H9 (cell line): ENCODE measurements at places on chromosomes 13 and 19.

- DNase-seq = no peak
Observed at GRCh38 chr19:55688422-55689218, 13.6 kb downstream of the EPN1 start.

GRCh38 chr19:39969681-39970424 lies 1.1 kb upstream of the PSMC4 start:
- no peak for DNase-seq

DNA sequence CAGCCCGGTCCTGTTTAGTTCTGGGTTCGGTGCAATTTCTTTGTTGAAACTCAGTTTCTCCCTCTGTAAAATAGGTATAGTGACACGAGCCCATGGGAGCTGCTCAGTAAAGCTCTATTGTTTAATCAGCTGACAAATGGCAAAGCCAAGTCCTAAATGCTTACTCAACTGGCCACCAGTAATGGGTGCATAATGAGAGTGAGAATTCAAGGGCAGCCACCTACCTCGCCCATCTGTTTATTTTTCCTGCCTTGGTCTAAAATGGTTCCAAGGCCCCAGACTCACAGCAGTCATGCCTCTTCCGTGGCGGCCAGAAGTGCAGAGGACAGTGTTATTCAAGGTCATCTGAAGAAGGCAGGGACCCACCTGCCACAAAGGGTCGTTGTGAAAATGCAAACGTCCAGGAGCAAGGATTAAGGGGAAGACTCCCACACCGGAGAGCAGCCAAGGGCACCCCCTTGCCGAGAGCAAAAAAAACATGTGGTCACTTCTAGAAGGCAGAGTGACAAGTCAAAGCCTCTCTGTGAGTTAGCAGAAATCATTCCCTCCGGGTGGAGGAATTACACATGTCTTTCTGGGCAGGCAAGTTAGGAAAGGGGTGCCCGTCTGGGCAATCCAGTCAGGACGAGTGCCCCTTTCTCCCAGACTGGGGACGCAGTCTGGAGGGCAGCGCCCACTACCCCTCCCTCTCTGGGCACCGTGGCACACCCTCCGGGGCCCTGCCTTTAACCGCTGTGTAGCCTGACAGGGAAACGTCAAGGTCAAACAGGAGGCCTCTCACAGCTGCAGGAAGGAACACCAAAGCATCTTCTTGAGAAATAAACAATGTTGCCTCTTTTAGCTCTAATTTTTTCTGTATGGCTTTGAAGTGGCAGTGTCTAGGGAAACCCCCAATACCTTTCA lies 186.2 kb downstream of the FOXO1 start:
- no peak for DNase-seq

DNA sequence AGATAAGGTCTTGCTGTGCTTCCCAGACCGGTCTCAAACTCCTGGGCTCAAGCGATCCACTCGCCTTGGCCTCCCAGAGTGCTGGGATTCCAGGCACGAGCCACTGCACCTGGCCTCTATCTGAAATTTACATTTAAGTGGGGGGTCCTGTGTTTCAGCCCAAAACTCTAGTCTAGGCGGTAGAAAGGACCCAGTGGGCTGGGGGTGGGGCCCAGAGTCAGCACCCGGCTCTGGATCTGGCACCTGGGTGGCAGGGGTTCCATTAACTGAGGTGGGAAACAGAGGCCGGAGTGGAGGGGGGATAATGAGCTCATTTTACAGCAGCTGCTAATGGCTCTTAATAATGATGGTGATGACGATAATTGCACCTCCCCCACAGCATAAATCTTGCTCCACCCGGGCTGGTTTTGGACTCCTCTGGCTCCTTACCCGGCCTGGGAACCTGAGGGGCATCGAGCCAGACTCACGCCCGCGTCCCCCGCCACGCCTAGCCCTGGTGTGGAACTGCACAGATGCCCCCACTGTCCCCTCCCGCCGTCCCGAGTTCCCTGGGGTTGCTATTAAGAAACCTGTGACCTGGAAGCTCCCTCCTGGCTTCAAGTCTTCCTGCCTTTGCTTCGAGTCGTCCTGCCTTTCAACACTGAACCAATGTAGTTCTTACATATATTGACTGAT lies 17.8 kb upstream of the KLF2 start:
- DNase-seq = no peak

DNA sequence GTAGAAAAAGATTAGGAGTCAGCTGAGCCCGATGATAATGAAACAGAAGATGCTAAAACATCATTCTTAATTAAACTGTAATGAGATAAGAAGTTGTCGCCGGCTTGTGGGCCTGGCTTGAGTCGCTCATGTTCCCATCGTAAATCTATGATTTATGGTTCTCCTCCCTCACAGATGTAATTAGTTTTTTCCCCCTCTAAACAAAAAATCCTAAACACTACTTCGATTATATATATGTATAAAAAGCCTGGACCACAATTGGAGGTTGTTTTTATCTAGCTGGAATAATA lies 151.3 kb downstream of the PTPRS start:
- no peak for DNase-seq

DNA sequence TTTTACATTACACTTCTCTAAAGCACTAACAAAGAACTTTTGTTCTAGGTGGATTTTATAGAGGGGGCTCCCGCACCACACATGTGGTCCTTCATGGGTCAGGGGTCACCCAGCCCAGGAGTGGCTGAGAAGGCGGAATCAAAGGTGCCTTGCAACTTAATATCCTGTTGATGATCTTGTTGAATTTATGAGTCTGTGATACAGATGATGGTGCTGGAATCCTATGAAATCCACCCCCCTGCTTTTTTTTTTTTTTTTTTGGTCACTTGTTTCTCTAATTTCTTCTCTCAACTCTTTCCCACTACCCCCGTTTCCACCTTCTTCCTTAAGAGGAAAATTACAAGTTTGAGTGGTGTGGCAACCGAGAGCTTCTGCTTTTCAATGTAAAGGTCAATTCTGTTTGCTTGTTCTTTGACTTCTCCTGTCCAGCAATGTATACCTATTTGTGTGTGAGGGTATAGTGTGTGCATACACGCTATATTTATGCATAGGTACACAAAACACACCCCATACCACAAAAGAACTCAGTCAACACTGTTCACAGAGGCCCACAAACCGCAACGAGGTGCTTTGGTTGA lies 4.2 kb upstream of the ZIC2 start:
- no peak for DNase-seq

GRCh38 chr13:93118081-93118615 lies 108.5 kb upstream of the GPC6 start:
- DNase-seq = no peak

GRCh38 chr13:71871844-71872243 lies 4.8 kb upstream of the DACH1 start:
- no peak for DNase-seq

- DNase-seq = no peak
Observed at GRCh38 chr19:4051175-4052101, 15.3 kb downstream of the ZBTB7A start.

DNA sequence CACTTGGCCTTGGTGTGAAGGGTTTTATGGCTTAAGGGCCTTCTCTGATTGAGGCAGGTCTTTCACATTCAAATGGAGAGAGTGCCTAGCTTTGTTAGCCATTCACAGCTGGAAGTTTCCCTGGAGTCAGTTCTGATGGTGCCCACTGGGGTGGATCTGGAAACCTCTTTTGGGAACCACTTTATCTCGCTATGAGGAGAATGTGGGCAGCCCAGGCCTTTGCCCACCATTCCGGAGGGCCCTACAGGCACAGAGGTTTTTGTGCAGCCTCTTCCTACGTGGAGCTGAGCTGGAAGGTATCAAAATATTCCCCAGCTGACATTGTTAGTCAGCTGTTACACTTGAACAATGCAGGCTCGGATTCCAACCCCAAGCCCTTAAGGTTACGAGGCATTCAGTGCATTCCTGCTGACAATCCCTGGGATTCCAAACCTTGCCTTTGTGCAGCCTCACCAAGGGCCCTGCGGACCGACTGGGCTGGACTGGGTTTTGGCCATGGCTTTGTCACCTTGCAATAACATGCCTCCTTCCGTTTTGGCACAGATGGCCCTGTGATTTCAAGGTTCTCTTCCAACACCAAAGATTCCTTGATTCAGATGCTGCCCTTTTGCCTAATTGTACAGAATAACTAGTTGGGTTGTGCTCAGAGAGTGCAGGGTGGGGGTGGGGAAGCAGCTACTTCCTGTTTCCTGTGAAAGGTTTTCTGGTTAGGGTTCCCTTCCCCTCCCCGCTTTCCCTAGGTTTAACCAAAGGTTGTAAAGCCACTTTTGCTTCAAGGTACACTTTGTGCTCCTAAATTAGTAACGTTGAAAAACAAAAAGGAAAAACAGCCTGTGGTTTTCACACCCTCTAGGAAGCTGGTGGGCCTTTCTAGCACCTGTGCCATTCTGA lies 27.0 kb downstream of the SAE1 start:
- DNase-seq = peak; percentile 85

GRCh38 chr19:29667901-29668341 lies 2.7 kb downstream of the PLEKHF1 start:
- DNase-seq = no peak

- DNase-seq = no peak
Observed at GRCh38 chr13:51959773-51960172, 51.5 kb downstream of the ATP7B start.

DNA sequence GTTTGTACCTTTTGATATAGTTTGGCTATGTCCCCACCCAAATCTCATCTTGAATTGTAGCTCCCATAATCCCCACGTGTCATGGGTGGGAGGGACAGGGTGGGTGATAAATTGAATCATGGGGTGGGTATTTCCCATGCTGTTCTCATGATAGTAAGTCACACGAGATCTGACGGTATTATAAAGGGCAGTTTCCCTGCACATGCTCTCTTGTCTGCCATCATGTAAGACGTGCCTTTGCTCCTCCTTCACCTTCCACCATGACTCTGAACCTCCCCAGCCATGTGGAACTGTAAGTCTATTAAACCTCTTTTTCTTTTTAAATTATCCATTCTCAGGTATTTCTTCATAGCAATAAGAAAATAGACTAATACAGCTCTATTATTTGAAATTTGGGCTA lies 330.7 kb upstream of the ATXN8OS start:
- no peak for DNase-seq

- DNase-seq = no peak
Observed at GRCh38 chr13:35389535-35389934, 87.0 kb downstream of the MAB21L1 start.

GRCh38 chr19:14835011-14835410 lies at the start of the genes OR7A5 and OR7C1:
Gene OR7A5 (minus strand): TSS chr19:14835185. CDS start chr19:14828241, 6,944 bp downstream.
Gene OR7C1 (minus strand): TSS chr19:14835185. CDS start chr19:14800136, 35,049 bp downstream.
- DNase-seq = no peak

DNA sequence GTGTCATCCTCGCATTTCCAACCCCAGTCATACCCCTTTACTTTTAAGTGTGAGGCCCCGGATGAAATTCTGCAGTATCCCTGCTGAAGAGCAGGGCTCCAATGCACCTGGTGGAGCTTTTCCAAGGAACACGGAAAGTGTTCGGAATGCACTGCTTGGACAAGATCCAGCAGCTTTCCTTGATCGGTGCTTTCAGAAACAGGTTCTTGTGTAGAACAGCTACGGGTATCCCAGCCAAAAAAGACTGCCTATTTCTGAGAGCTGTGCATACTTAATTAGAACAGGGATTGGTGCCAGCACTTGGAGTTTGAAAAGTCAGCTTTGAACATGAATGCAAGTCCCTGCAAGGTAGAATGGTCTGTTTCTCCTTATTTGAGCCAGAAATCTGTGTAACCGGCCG lies 87.2 kb upstream of the C1QTNF9B start:
- no peak for DNase-seq

DNA sequence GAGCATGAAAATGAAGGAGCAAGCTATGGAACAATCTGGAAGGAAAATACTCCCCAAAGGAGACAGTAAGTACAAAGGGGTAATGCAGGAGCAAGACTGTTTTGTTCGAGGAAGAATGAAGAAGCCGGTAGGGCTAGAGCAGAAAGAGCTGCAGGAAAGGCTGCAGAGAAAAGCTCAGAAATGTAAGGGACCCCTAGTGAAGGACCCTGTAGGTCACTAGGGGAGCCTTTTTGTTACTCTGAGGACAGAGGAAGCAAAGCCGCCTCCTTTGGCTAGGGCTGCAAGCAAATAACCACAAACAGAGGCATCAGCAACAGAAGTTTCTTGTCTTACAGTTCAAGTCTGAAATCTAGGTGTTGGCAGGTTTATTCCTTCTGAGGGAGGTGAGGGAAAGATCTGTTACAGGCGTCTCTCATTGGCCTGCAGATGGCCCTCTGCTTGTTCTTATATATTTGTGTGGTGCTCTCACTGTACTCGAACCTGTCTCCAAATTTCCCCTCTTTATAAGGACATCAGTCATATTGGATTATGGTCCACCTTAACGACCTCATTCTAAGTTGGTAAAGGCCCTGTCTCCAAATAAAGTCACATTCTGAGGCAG lies 362.3 kb downstream of the COG6 start:
- DNase-seq = no peak

GRCh38 chr13:45105895-45106294 lies 14.4 kb upstream of the GTF2F2 start:
- DNase-seq = no peak

- DNase-seq = no peak
Observed at GRCh38 chr13:95098916-95099315, 202.3 kb downstream of the ABCC4 start.

- no peak for DNase-seq
Observed at GRCh38 chr13:106468744-106469590, 66.5 kb downstream of the EFNB2 start.

DNA sequence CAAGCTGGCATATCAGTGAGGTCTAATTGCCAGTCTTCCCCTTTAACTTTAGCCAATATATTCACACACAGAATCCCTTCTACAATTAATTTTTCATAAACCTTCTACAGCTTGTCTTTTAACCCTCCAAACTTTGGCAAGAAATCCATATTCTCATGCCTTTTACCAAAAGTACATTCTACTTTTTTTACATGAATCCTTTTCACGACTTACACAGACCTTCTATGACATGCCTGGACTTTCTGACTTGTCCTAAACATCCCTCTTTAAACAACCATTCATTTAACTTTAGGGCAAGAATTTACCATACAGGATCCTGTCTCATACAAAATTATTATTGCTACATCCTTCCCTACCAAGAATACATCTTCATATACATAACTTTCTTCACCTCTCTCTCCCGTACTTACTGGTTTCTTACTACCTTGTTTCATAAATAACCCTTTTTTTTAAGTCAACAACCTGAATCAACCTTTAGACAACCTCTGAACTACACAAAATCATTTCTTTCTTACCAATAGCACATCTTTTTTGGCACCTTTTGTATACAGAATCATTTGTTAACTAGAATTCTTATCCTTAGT lies 23.5 kb downstream of the ZNF544 start:
- DNase-seq = no peak

- no peak for DNase-seq
Observed at GRCh38 chr13:112995395-112996191, 26.6 kb downstream of the MCF2L start.

DNA sequence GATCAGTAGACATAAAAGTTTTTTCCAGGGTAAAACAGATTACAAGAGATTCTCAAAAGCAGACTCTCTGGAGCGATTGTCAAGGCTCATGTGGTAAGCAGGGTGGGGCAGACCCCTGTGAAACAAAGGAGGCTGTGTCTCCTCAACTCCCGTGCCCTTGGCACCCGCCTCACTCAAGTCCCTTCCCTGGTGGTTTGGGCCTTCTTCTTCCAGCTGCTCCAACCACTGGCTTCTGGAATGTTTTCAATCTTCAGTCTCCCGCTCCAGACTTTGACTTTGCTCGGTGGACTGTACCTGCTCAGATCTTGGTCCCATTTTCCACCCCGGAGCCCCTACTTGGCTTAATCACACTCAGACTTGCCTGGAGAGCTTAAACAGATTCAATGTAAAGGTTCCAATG lies 74.8 kb upstream of the STK24 start:
- DNase-seq = no peak

GRCh38 chr13:24134757-24135156 lies 25.8 kb upstream of the SPATA13 start:
- DNase-seq = no peak

GRCh38 chr13:95479731-95480130 lies 72.8 kb upstream of the CLDN10 start:
- no peak for DNase-seq

GRCh38 chr13:44416301-44416700 lies 42.7 kb downstream of the SERP2 start:
- DNase-seq = no peak

- peak; percentile 67 for DNase-seq
Observed at GRCh38 chr19:50333737-50334617, 4.8 kb upstream of the KCNC3 start.
